RWPE2 (cell line): ENCODE measurements at places on chromosomes 4 and X.

- H3K4me1 ChIP-seq: no peaks in the 10 kb centered on the region
- no peaks in the 10 kb centered on the region for H3K36me3 ChIP-seq
- no peak for DNase-seq
- no peak overlapping the region for H3K4me3 ChIP-seq
These were observed 9.5 kb upstream of the NOX1 start for GRCh38 chrX:100883654-100884053.

DNA sequence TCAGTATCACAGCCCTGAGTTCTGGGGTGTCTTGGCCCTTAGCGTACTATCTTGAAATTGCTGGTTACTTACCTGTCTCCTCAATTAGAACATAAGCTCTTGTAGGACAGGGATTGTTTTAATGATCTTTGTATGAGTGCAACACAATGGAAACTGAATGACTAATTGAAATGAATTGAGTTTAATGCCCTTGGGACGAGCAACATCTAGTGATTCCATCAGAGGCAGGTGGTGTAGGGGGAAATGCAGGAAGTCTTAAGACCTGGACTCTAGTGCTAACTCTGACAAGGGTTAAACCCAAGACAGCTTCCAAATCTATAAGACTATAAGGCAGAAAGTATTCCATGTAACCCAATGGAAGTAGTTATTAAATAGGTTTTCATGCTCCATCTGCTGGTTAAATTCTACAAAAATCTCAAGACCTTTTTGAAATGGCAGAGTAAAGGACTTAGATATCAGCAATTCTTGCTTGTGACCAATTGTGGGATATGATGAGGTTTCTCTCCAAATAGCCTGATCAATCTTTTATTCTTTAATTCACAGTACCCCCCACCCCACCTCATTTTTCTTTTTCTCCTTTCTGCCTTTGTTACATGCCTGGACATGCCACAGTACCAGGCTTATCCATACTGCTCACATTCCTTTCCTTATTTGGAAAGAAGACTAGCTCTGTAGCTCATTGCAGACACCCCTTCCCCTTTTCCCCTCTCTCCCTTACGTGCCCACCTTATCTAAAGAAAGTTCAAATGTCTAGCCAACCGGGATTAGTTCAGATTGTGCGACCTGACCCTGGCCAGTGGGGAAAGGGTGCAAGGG is 340.8 kb downstream of the PAPSS1 start:
- no peaks in the 10 kb centered on the region for H3K36me3 ChIP-seq
- H3K27me3 ChIP-seq: no peaks in the 10 kb centered on the region
- no peaks in the 10 kb centered on the region for H3K4me1 ChIP-seq
- no peak for DNase-seq
- no peak overlapping the region for H3K27ac ChIP-seq

- H3K27me3 ChIP-seq: no peaks in the 10 kb centered on the region
- H3K4me3 ChIP-seq: no peak overlapping the region
- no peaks in the 10 kb centered on the region for H3K4me1 ChIP-seq
- no peak for DNase-seq
These were observed 201.8 kb upstream of the UGT8 start for GRCh38 chr4:114396808-114397207.

- peaks cover 5% of the 10 kb centered on the region for H3K27me3 ChIP-seq
- H3K36me3 ChIP-seq: no peaks in the 10 kb centered on the region
- no peak overlapping the region for H3K27ac ChIP-seq
- H3K4me3 ChIP-seq: no peak overlapping the region
- H3K4me1 ChIP-seq: no peaks in the 10 kb centered on the region
These were observed 131.5 kb downstream of the AASDH start for GRCh38 chr4:56255820-56256219.
